Natural killer cell (primary cell): ENCODE measurements at places on chromosomes 7 and 10. TPM values are rescaled to one million over a fixed set of nuclear protein-coding genes. Genes with fewer than 3 reads are reported as not detected.

DNA sequence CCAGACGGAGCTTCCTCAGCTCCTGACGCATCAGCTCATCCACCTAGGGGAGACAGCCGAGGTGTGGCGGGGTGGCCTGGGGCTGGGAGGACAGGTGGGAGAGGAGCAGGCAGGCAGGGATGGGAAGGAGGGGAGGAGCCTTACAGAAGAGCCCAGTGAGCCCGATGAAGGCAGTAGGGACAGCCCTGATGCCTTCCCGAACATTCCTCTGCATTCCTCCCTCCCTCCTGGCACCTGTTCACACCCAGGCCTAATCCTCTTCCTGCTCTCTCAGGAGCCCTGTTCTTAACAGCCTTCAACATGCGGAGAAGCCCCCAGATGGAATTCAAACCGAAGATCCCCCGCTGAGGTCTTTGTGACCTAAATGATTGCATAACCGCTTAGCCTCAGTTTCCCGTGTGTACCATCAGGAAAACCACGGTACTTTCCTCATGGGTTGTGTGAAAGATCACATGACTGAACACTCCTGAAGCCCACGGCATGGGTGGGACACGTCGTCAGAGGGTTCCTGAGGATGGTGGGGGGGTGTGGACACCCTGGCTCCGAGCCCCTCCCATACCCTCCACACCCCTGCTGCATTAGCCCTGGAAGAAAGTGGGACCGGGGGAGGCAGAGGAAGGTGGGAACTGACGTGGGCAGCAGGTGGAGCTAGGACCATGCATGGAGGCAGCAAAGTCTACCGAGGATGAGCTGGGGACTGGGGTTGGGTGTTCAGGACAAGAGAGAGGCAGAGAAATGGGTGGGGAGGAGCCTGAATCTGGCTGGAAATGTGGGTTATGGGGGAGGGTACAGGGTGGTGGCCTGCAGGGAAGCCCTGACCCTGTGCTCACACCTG, 8.8 kb upstream of the ASB10 start:
- H3K4me1 ChIP-seq, result peaks cover 6% of the 10 kb centered on the region
- H3K27ac ChIP-seq, result no peak overlapping the region
- no peak for DNase-seq
- H3K4me3 ChIP-seq, result no peak overlapping the region
- H3K27me3 ChIP-seq, result no peaks in the 10 kb centered on the region

GRCh38 chr7:116509982-116510579, 10.5 kb downstream of the CAV2 start:
- H3K27me3 ChIP-seq, result no peaks in the 10 kb centered on the region
- H3K36me3 ChIP-seq, result no peaks in the 10 kb centered on the region
- DNase-seq, result no peak
- H3K4me3 ChIP-seq, result no peak overlapping the region

DNA sequence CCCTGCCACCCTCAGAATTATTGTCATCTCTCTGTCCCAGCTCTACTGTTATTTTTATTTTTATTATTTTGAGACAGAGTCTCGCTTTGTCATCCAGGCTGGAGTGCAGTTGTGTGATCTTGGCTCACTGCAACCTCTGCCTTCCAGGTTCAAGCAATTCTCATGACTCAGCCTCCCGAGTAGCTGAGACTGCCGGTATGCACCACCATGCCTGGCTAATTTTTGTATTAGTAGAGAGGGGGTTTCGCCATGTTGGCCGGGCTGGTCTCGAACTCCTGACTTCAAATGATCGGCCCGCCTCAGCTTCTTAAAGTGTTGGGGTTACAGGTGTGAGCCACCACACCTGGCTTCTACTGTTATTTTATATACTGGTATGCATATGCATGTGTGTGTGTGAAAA, 11.0 kb downstream of the CALHM2 start:
- H3K27ac ChIP-seq, result no peak overlapping the region
- DNase-seq, result no peak
- H3K27me3 ChIP-seq, result no peaks in the 10 kb centered on the region
- H3K4me3 ChIP-seq, result no peak overlapping the region
- no peaks in the 10 kb centered on the region for H3K4me1 ChIP-seq

DNA sequence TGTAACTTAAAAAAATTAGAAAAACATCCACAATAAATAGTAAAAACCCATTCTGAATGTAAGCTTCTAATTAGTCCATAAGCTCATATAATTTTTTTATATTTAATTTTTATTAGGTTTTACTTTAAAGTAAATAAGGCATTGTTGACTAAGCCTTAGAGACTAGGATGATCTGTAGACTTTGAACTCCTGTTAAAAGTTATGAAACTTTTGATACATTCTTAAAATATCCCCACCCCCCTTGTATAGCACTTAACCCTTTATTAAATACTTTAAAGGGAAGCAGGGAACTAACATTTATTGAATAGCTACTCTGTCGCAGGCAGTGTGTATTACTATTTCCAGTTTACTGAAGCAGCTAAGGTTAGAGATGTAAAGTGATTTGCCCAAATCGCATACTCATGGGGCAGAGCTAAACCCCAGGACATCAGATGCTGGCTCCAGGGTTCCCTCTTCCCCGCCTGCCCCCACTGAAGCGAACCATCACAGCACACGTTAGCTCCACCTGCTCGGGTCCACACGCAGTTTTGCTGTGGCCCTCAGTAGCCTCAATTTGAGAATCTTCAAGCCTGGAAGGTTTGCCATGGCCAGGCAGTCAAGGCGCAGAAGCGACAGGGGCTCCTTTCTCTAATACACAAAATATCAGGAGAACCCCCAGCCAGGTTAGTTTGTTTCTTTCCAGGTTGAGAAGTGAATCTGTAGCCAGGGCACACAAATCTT, 762 bp downstream of the PON1 start:
- no peak for DNase-seq
- no peak overlapping the region for H3K4me3 ChIP-seq
- H3K27ac ChIP-seq, result no peak overlapping the region
- no peaks in the 10 kb centered on the region for H3K4me1 ChIP-seq
- peaks cover 9% of the 10 kb centered on the region for H3K27me3 ChIP-seq

DNA sequence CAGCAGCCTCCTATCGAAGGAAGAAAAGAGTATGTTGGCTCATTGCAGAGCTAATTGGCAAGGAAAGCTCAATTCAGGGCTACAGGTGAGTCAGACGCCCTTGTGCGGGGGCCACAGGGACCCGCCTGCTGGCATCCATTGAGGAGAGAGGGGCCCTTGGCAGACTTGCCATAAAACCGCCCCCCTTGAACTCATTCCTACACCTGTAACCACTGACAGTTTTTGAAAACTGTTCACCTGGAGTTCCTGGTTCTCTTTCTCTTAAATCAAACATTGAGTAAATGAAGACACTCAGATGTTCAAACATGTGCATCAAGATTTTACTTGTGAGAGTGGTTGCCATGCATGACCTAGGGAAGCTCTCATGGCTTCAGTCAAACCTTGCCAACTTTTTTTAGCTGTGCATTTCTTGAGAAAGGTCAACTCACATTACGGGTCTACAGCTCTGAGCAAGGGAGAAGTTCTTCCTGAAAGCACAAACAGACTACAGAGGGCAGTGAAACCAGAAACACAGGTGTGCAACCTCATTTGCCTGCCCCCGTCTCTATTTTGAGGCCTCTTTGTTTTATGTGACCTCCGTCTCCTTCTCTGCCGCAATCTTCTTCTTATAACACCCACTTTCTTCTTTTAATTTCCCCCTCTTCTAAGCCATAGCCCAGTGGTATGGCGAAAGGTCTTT, 87.8 kb downstream of the TBXAS1 start:
- H3K4me3 ChIP-seq, result no peak overlapping the region
- H3K27ac ChIP-seq, result peak overlapping the region; percentile 30
- no peaks in the 10 kb centered on the region for H3K27me3 ChIP-seq
- H3K4me1 ChIP-seq, result peaks cover 33% of the 10 kb centered on the region

DNA sequence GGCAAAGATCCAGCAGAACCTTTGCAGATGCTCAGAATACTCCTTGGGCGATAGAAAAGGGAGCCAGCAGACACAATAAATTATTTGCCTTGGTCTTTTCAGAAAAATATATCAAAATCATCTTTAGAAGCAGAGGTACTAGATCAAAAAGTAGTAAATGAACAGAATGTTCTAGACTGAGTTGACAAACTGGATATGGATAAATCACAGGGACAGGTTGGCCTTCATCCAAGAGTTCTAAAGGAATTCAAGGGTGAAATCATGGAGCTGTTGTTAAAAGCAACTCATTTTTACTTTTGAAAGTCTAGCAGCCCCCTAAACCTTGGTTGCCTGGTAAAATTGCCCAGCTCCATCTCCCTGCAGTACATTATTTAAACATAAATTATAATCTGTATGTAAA, 99.1 kb downstream of the PLCE1 start:
- no peaks in the 10 kb centered on the region for H3K27me3 ChIP-seq
- H3K4me3 ChIP-seq, result no peak overlapping the region
- DNase-seq, result no peak
- H3K4me1 ChIP-seq, result no peaks in the 10 kb centered on the region

DNA sequence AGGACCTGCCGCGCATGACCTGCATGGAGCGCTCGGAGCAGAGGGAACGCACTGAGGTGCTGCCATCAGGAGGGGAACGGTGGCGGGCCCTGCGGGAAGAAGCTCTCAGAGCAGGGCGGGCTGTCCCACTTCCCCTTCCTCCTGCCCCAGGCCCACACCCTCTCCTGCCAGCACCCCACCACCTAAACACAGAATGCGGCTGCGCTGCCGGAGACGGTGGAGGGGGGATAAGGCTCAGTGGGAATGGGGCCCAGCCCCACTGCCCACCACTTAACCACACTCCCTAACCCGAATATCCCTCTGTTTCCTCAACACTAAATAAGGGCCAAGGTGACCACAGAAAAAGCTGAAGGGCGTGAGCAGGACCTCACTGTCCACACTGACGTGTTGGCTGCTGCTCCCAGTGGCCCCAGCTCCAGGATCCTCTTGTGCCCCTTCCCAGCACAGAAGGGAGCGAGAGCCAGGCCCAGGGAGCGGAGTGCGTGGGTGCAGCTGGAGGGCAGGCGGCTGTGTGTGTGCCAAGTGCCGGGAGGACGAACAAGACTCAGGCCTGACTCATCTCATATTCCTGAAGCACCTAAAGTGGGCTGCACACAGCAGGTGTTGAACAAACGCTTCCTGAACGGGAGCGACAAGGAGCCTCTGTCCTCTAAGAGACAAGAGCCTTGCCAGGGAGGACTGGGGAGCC, 116.8 kb downstream of the MAD1L1 start:
- H3K4me1 ChIP-seq, result peaks cover 46% of the 10 kb centered on the region
- no peaks in the 10 kb centered on the region for H3K27me3 ChIP-seq
- no peak overlapping the region for H3K4me3 ChIP-seq
- DNase-seq, result no peak
- H3K27ac ChIP-seq, result no peak overlapping the region
- H3K36me3 ChIP-seq, result no peaks in the 10 kb centered on the region

DNA sequence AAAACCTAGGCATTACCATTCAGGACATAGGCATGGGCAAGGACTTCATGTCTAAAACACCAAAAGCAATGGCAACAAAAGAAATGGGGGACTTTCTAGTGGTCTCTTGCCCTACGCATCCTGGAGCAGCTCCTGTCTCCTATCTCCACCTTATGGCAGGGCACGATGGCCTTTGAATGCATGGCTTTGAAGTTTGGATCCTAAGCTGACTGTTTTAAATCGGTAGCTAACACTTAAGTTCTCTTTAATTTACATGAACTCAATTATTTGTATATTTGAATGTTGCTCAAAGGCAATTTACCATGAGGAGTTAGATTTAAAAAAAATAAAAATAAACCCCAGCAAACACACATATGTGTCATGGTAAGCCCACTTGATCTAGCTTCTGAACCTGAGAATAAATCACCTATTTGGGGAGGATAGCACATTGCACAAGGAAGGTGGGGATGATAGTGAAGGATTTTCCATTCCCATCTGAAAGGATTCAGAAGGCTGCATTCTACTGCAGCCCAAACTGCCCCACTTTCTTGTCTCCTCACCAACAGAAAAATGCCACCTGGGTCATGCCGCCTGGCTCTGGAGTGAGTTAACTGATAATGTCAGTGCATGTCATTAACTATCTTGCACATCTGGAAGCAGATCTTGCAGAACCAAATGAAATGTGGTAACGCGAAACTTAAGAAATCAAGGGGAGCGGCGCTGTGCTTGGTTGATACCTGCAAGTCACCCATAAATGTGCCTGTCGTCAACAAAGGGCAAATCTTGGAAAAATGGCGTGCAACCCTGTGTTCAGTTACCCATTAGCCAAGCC, 12.4 kb downstream of the KLF6 start:
- no peaks in the 10 kb centered on the region for H3K27me3 ChIP-seq
- peaks cover 33% of the 10 kb centered on the region for H3K36me3 ChIP-seq
- no peak overlapping the region for H3K27ac ChIP-seq
- peaks cover 24% of the 10 kb centered on the region for H3K4me1 ChIP-seq
- DNase-seq, result no peak

- DNase-seq, result no peak
- H3K27ac ChIP-seq, result no peak overlapping the region
- H3K36me3 ChIP-seq, result no peaks in the 10 kb centered on the region
- H3K4me1 ChIP-seq, result no peaks in the 10 kb centered on the region
- no peaks in the 10 kb centered on the region for H3K27me3 ChIP-seq
- no peak overlapping the region for H3K4me3 ChIP-seq
Measured at GRCh38 chr7:16040346-16040745, 353.9 kb upstream of the MEOX2 start.

DNA sequence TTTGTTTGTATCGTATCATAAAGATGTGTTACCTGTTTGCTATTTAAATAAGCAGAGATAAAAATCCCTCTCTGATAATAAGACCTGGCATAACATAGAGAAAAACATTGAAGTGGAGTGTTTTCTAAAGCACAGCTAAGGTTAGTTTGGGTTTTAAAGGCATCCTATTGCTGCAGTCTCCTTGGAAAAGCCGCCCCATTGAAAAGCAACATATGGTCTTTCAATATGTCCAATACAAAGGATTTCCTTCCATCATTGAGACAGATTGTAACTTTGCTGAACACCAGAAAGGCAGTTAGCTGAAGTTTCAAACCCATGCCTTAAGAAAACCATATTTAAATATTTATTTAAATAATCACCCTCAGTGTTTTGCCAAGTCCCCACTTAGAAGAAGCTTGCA, 898.5 kb upstream of the KCND2 start:
- DNase-seq, result no peak
- H3K27me3 ChIP-seq, result no peaks in the 10 kb centered on the region
- no peaks in the 10 kb centered on the region for H3K36me3 ChIP-seq
- H3K27ac ChIP-seq, result no peak overlapping the region

DNA sequence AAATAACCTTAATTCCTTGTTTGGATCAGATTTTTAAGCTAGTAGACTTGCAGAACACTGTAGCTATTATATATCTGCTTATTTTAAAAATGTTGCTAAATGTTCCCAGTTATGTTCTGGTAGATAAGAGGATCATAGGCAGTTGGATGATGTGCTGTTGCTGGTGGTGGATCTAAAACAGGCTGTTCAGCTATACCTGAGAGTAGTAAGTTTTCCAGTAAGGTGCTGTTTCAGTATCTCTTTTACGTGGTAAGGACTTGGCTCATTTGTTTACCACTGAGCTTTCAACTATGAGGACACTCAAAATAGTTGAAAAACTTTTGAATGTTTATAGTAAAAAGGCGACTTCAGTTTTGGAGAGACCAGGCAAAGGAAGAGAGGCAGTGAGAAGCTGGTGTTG, 180.9 kb downstream of the CDK14 start:
- H3K4me3 ChIP-seq, result no peak overlapping the region
- no peaks in the 10 kb centered on the region for H3K36me3 ChIP-seq
- no peak overlapping the region for H3K27ac ChIP-seq
- H3K27me3 ChIP-seq, result no peaks in the 10 kb centered on the region

The OR2A12 gene
- not detected for total RNA-seq

The GIMAP8 gene
- 8.4 TPM for total RNA-seq

The FOXK1 gene
- 59.7 TPM for total RNA-seq

The FKBP6 gene
- total RNA-seq, result not detected

The UCN3 gene
- not detected for total RNA-seq

The ATRNL1 gene
- total RNA-seq, result not detected

The TMEM139 gene
- not detected for total RNA-seq

The RSPH10B2 gene
- total RNA-seq, result 0.54 TPM

The CHST15 gene
- 1.9 TPM for total RNA-seq
